ENCODE measurements at places on chromosomes 3 and 15.

DNA sequence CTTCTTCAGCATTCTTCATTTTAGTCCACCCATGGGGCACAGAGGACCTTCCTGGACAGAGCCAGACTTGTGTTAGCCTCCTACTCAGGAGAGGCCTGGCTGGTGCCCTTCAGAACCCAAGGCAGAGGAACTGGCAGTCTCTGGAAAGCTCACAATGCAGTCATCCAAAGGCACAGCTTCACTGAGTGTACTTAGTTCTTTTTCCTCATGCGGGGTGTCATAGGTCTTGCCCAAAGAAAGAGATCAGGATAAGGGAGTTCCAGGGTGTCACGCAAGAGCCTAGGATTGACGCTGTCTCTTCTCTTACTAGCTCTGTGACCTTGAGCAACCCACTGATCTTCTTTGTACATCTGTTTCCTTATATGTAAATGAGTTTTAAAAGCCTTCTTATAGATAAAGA lies 58.7 kb downstream of the CD200 start:
- no peak for DNase-seq

- DNase-seq: no peak
Measured at GRCh38 chr15:27458345-27459084, 487.5 kb downstream of the GABRG3 start.

GRCh38 chr3:50592568-50592967 lies 19.0 kb downstream of the CISH start:
- DNase-seq: no peak

DNA sequence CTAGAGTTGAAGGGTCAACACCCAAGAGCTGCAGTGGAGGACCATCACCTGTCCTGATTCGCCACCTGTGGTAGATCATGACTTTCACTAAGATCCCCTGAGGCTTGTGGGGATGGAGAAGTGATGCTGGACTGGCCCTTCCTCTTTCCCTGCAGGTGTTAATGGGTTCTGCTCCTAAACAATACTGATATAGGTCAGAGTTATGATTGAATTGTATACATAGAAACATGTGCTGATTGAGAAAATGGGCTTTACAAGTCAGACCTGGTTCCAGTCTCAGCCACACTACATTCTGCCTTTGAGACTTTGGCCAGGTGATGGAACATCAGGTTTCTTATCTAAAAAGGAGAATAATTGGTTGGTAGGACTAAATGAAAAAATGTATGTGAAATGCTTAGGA lies 418.9 kb upstream of the TPRG1 start:
- DNase-seq: no peak

DNA sequence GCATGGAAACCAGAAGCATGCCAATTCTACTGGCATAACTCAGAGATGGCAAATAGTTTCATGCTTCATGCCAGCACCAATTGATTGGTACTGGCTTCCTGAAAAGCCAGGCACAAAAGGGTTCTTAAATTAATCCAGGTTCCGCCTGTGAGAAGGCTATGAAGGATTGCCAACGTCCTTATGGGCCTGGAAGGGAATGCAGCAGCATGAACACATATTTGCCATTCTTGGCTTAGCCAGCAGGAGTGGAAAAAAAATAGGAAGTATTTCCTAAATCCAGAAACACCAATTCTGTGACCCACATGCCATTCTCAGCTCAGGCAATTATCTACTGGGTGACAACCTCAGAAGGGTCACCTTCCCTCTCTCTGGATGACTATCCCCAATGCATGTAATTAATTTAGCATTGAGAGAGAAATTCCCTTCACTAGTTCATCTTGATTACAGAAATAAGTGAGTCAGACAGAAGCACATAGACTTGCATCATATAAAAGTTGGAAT lies 36.0 kb downstream of the ADAMTS9 start:
- no peak for DNase-seq

GRCh38 chr15:48646331-48646730 lies 822 bp upstream of the FBN1 start:
- DNase-seq: no peak

DNA sequence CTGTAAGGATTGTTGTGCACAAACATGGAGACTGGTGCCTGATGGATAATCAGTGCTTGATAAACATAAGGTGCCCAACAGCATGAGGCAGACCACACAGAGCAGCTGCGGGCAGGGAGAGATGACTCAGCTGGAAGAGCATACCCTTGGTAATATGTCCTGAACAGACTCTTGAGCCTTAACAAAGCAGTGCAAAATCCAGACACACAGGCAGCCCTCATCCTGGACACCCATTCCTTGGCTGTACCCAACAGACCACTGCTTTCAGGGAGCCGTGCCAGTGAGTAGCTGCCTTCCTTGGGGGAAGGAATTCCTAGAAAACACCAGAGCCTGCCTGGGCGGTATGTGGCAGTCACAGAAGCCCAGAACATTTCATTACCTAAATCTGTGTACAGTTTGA lies 156.2 kb downstream of the CLSTN2 start:
- DNase-seq: peak; percentile 29

- DNase-seq: no peak
Measured at GRCh38 chr3:103127098-103127630, 692.3 kb downstream of the ZPLD1 start.
